ENCODE measurements at places on chromosomes 4 and X.
A peak's percentile ranks its signal among the peaks of the same experiment; 100 is the strongest.

- no peak for DNase-seq
These were observed 244.6 kb upstream of the TENM3 start for GRCh38 chr4:181998398-181999295.

DNA sequence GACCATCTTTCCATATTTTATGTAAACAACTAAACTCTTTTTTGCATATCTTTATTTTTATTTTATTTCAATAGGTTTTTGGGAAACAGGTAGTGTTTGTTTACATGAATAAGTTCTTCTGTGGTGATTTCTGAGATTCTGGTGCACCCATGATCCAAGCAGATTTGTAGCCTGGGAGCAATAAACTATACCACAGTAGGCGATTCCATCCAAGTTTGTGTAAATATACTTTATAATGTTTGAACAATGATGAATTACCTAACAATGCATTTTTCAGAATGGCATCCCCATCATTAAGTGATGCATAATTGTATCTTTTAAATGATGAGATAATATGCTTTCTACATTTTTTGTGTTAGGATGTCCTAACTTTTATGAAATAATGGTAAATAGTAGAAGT lies 39.2 kb upstream of the CYSLTR1 start:
- DNase-seq = no peak

- DNase-seq = no peak
These were observed 23.4 kb downstream of the FBXO8 start for GRCh38 chr4:174260099-174260498.

GRCh38 chr4:145069361-145069760 lies 28.6 kb downstream of the ANAPC10 start:
- DNase-seq = no peak

DNA sequence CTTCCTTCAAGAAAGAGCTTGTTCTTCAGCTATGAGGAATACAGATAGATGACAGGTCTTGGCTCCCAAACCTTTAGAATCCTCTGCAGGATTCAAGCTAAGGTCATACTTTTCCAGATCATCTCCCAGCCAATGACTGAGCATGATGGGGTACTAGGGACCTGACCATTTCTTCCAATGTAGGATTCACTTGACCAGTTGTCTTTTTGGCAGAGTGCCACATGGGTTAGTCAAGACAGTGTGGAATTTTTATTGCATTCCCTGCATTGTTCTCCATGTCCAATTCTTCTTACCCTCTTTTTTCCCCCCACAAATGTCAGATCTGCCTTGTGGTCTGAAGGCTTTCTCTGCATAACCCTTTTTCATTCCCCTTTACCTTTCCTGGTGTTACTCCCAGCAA lies 99.5 kb downstream of the CCSER1 start:
- no peak for DNase-seq

- DNase-seq = no peak
These were observed 55.7 kb downstream of the SPANXN3 start for GRCh38 chrX:143461606-143462005.

DNA sequence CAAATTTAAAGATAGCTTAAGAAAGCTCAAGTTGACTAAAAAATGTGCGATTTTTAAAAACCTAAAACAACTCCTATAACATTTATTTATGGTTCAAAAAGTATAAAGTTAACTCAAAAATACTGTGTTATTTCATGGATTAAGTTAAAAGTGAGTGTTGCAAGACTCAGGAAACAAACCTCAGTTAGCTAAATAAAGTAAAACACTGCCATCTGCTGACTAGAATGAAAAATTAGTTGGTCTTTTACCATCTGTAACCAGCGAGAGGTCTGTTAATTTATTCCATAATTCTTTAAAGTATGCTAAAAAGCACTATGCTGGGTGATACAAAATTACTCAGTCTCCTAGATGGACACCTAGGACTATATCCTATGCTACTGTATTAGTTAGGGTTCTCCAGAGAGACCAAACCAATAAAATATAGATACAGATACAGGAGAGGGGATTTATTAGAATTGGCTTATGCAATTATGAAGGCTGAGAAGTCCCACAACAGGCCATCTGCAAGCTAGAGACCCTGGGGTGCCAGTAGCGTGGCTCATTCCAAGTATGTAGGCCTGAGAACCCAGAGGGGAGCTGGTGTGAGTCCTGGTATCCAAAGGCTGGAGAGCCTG lies 4.9 kb upstream of the WDFY3 start:
- peak; percentile 44 for DNase-seq

GRCh38 chr4:26325191-26325590 lies 4.4 kb downstream of the RBPJ start:
- peak; percentile 46 for DNase-seq

- no peak for DNase-seq
These were observed 186.3 kb downstream of the C4orf33 start for GRCh38 chr4:129282293-129282692.

GRCh38 chr4:55018521-55018920 lies 106.9 kb downstream of the KDR start:
- no peak for DNase-seq

DNA sequence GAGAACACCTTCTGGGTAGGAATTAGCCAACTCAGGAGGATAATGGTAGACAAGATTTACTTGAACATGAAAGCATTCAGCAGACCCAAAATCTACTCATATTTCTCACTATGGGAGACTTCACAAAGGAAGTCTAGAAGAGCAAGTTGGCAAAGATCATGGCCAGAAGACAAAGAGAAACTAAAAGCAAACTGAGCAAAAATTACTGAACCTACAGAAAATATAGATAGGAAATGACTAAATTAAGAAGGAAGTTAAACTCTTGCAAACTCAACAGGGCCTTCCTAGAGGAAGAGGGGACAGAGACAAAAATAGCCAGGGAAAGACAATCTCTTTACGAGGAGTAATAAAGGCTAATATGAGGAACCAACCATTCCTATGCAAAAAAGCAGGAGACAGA lies 18.7 kb downstream of the CORIN start:
- peak; percentile 19 for DNase-seq

DNA sequence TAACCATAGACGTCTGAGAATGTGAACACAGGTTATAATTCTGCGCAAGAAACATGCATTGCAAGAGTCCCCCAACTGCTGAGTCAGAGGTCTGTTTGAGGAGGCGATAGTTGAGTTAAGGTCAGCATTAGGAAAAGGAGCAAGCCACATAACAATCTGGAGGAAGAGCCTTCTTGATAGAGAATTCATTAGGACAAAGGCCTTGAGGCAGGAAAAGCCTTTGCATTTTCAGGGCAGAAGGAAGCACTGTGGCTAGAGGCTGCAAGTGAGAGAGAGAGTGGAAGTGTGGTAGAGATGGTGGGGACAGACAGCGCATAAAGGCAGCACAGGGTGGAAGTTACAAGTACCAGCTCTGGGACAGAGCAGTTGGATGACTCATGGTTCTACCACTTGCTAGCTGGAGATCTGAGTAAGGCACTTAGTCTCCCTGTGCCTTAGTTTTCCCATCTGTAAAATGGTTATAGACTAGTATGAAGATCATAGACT lies 125.8 kb upstream of the LNX1 start:
- DNase-seq = no peak

DNA sequence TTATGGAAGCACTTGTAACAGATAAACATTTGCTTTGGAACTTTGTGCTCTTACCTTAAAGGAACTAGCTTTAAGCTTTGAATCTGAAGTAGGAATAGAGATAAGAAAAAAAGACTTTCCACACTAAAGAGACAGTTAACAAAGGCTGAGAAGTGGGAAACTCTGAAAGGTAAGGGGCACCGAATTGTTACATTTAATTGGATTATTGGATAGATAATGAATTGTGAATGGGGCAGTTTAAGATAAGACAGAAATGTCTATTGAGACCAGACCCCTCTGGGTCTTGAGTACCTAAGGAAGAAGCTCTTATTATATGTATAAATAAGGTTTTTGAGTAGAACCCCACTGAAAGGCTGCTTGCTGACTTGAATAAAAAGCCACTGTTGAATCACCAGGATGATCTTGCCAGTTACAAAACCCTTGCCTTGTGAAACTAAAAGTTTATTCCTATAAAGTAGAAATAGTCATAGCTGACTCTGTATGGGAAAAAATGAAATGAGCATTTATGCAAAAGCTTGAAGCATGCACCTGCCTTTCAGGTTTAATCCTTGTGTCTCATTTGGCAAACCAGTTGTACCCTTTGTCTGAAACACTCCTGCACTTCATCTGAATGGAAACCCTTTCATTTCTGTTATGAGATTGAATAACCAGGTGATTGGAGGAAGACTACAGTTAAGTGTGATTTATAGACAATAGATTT lies 423.2 kb downstream of the RPA4 start:
- no peak for DNase-seq

GRCh38 chrX:1751781-1752180 lies 136.9 kb downstream of the ASMT start:
- DNase-seq = no peak

DNA sequence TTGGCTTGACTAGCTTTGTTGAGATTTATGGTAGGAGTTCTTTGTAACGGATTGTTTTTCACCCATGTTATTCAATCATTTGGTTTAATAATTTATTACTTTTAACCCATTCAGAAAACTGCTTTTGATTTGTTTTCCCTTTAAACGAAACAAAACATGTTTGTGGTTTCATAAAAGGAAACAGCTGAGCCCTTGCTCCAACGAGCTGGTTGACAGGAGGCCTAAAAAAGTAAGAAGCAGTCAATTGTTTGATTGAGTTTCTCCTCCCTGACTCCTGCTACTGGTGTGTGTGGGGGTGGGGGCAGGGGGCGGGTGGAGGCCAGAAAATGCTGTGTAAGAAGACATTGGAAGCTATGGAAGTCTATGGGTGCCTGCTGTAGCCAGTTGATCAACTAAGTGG lies 102.8 kb downstream of the CHRDL1 start:
- DNase-seq = no peak

DNA sequence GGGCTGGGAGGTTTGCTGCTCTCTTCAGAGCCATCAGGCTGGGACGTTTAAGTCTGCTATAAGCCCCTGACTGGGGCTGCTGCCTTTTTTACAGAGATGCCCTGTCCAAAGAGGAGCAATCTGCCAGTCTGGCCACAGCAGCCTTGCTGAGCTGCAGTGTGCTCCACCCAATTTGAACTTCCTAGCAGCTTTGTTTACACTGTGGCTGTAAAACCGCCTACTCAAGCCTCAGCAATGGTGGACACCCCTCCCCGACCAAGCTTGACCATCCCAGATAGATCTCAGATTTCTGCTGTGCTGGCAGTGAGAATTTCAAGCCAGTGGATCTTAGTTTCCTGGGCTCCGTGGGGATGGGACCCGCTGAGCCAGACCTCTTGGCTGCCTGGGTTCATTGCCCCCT lies 40.7 kb downstream of the SPATA18 start:
- no peak for DNase-seq

- DNase-seq = no peak
These were observed 21.8 kb downstream of the WDR1 start for GRCh38 chr4:10094841-10095240.
